ENCODE measurements at places on chromosomes 6 and 20.

GRCh38 chr6:35894776-35895175 lies 26.1 kb downstream of the SRPK1 start:
- DNase-seq = no peak

- no peak for DNase-seq
These were observed 511.8 kb upstream of the ZNF337 start for GRCh38 chr20:26208296-26209091.

DNA sequence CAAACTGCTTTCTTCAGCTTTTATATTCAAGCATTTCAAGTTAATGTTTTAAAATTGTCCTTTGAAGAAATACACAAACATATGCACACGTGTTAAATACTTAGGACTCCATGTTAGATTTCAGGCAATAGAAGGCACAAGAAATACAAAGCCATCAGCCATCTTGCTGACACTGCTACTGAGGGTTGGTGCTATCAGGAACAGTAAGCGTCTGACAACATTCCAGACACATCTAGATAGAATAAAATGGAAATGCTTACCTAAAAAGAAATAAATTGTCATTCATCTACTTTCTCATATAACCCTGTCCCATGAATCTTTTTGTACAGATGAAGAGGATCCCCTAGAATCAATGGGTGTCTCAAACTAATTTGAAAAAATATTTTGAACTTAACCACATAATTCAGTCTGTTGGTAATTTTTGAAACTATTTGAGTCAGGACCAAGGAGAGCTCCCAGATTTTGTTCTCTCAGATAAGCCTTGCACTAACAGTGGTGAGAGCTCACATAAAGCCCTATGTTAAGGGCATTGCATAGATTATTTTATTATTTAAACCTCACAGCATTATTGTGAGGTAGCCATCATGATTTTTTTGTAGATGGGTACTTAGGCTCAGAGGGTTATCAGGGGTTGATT lies 631.1 kb upstream of the POU3F2 start:
- no peak for DNase-seq

DNA sequence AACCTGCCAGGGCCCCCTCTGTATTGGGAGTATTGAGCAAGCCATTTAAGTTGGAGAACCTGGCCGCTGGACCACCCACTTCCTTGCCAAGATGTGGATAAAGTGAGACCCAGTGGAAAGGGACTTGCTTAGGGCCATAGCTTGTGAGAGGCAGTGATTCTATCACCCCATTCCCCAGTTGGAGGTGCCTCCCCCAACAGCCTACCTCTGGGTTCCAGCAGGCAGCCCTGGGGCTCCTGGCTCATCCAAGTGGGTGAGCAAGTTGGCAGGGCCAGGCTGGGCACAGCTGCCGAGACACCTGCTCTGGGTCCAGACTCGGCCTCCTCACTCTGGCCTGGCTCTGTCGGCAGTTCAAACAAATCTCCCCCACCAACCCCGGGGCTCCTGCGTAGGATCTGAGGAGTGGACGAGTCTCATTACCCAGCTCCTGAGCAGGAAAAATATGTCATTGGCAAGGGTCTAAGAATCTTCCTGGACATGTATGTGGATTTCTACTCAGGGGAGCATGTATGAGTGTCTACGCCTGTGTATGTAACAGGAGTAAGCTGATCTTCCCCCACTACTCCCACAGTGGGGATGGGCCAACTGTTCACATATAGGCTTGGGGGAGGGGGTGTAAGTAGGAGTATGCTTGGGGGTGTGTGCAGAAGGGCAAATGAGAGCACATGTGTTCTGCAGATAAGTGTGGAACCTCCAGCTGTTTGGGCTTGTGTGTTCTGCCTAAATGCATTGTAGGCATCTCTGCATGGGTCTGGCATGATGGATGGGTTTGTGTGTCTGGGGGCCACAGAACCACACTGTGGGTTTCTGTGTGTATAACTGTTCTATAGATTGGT lies 1.9 kb downstream of the ID1 start:
- no peak for DNase-seq

DNA sequence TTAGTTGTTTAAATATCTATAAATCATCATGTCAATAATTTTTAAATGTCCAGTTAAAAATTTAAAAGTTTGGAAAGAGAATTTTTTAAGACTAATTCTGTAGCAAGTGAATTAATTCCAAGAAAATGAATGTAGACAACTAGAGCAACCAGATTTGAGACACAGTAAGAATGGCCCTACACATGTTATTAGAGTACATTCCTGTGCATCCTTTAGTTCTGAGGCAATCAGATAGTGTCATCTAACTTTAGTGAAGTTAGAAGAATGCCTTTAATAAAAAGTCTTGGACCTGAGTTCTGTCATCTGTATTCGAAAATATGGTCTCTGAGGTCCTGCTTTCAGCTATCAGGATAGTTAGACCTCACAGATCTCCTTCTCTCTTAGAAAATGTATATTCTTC lies 63.7 kb downstream of the HIVEP2 start:
- no peak for DNase-seq

- no peak for DNase-seq
These were observed 231.9 kb downstream of the CD83 start for GRCh38 chr6:14349507-14349906.

GRCh38 chr6:17919496-17919895 lies 67.9 kb downstream of the KIF13A start:
- no peak for DNase-seq

GRCh38 chr6:6736791-6737654 lies 148.5 kb downstream of the LY86 start:
- DNase-seq = no peak

DNA sequence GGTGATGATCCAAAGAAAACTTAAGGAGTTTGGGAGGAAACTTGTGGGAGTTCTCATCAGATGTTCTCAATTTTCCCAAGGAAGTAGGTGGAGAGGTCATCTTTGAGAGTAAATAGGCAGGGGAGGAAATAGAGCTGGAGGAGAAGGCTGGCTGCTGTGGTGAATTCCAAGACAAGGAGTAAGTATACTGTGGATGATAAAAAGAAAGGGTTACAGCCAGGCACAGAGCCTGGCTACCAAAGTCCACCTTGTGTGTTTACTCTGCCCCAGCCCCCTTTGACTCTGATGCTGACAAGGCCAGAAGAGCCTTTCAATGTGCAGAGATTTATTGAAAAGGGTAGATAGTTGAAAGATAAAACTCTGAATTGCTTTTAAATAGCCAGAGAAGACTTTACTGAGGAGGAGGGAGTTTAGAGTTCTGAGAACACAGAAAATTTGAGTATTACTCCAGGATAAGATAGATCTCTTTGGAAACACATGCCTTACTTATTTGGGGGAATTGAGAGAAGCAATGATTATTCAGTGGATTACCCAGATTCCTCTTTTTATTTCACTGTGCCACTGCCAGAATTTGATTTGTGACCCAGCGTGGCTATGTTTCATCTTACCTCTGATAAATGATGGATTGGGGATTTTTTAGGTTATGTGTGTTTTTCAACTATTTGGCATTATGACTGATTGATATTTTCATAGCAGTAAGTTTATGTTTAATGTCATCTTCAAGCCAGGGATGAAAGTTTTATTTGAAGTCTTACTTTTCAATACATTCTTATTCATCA lies 182.6 kb upstream of the JAG1 start:
- DNase-seq = no peak

DNA sequence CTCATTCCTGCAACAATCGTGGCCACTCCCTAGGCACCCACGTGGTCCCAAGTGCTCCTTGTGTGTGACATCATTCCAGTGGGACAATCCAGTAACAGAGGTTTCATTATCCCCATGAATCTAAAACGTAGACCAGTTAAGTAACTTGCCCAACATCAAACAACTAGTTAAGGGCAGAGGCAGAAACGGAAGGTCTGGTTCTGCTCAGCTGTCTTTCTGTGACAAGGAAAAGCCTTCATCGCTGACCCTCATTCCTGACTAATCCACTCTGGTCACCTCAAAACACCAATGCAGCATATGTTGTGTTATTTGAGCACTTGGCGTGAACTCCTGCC lies 261.4 kb upstream of the JARID2 start:
- no peak for DNase-seq

DNA sequence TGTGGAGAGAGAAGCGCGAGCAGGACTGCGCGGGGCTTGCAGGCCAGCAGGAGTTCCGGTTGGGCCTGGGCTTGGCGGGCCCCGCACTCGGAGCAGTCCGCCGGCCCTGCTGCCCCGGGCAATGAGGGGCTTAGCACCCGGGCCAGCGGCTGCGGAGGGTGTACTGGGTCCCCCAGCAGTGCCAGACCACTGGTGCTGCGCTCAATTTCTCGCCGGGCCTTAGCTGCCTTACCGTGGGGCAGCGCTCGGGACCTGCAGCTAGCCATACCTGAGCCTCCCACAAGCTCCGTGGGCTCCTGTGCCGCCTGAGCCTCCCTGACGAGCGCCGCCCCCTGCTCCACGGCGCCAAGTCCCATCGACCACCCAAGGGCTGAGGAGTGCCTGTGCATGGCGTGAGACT lies 89.0 kb upstream of the MBOAT1 start:
- no peak for DNase-seq

DNA sequence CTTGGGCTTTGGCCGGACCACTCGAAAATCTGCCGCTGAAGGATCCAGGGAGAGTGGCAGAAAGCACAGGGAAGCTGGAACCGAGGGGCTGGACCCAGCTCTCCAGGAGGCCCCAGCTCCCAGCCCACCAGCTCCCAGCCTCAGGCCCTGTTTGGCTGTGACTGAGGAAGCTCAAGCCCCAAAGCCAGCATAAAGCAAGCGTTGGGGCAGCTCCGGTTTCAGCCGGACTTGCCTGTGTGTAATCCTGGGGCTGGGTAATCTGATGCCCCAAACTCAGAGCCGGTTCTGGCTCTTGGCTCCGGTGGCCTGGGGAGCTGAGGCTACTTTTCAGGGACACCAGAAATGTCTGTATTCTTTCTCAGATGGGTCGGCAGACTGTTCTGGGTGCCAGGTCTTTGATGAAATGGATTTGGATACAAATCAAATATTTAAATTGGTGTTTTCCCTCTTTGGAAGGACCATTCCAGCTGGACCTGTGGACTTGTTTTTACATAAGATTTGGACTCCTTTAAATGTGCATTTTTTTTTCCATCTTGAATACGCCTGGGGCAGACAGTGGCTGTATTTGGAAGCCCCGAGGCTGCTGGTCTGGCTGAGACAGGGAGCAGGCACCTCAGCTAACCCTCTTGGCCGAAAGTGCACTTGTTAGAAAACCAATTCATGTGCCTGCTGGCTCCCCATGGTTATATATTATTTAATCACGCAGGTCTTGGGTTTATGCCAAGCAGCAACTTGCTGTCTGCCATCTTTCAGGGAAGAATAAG lies 29.7 kb downstream of the RPP40 start:
- DNase-seq = no peak

GRCh38 chr6:149182262-149182661 lies 135.2 kb upstream of the TAB2 start:
- DNase-seq = no peak

DNA sequence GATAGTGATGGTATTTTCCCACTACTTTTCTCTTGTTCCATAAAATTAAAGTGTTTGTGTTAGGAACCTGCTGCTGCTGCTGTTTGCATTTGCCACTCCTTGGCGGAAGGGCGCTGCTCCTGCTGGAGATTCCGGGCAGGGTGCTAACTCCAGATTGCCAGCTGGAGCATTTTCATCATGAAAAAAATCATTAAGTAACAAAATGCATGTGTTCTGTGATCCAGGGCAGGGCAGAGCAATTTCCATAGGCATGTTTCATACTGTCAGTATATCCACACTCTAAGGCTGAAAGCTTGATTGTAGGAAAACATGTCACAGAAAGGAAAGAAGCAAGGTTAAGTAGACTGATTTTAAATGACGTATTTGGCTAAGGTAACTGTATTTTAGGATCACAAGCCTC lies 24.0 kb downstream of the PBOV1 start:
- no peak for DNase-seq

DNA sequence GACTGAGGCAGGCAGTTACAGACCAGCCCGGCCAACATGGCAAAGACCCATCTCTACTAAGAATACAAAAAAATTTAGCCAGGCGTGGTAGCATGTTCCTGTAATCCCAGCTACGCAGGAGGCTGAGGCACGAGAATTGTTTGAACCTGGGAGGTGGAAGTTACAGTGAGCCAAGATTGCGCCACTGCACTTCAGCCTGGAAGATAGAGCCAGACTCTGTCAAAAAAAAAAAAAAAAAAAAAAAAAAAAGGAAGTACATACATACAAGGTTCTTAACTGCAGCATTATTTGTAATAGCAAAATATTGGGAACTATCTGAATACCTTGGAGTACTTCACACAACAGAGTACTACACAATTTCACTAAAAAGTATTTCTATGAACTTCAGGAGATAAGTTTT lies 183.5 kb upstream of the OLIG3 start:
- no peak for DNase-seq

- DNase-seq = no peak
These were observed 3.2 kb upstream of the TREML1 start for GRCh38 chr6:41157323-41157722.

- DNase-seq = peak; percentile 45
These were observed 245.9 kb downstream of the FARS2 start for GRCh38 chr6:5507131-5507681.

DNA sequence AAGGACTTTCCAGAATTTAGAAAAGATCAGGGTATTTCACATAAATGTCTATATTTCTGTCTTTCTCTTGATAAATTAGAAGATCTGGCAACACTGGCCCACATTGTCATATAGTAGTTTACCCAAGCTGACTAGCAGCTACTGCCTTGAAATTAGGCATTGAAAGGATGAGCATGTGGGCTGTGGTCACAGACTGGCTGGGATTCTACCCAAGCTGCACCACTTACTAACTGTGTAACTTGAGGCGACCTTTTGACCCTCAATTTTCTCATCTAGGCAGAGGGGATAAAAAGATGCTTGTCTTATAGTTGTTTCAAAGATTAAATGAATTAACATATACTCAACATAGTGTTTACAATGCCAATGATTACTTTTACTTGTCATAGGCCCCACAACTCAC lies 152.7 kb upstream of the BMP2 start:
- no peak for DNase-seq

GRCh38 chr6:53032849-53033248 lies 32.4 kb upstream of the FBXO9 start:
- no peak for DNase-seq

DNA sequence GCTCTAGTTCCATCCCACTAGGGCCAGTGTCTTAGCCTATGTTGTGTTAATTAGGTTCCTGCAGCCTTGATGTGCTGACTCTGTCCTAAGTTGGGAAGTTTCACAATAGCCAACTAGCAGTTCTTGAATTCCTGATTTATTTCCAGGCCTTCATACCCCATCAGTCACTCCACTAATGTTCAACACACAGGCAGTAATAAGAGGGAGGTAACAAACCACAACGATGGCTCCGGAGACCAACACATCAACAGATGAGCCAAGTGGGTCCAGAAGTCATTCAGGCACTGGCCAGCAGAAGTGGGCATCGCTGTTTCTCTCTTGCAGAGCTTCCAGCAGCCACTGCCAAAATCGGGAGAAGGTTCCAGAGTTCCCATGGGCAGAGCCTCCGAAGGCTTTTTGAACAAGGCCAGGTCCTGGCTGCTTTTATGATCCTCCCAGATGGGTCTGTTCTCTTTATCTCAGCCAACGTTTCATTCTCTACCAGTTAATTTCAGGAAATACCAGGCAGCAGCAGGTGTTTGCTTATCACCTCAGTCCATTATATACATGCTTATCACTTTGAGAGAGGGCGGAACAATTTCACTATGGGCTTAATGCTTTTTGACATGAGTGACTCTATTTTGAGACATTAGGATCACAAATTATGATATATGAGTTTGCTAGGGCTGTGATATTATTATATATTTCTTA lies 48.5 kb upstream of the NOP56 start:
- DNase-seq = no peak
